ENCODE measurements at places on chromosomes 11 and 22.

- DNase-seq = no peak
These were observed 28.0 kb upstream of the RRAS2 start for GRCh38 chr11:14386895-14387480.

DNA sequence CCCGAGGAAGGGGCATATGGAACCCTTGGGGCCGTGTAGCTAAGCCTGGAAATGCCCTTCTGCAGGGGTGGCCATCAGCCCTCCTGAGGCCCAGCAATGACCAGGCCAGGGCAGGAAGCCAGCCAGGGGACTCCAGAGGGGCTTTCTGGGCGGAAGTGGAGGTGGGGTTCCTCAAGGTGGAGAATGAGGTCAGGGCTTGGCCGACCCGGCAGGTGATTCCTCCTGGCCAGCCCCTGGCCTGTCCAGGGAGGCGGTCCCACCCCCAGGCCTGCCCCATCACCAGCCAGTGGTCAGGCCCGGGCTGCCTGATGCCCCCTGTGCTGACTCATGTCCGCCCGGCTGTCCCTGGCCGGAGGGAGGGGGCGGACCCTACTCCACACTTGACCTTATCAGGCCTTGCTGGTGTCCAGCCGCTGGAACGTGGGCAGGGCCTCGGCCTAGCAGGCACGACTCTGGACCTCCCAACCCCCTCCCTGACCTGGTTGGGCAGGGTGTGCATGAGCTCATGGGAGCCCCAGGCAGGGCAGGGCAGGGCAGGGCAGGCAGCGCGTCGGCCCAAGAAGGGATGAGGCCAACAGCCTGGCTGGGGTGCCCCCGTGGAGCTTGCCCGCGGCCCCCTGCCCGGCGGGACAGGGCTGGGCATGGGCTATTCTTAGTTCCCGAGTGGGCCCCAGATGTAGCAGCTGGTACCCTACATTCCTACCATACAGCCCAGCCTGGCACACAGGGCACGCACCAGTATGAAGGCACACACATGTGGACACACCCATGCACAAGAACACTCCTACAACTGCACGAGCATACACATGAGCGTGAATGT, 35.9 kb downstream of the RPL3 start:
- no peak for DNase-seq

DNA sequence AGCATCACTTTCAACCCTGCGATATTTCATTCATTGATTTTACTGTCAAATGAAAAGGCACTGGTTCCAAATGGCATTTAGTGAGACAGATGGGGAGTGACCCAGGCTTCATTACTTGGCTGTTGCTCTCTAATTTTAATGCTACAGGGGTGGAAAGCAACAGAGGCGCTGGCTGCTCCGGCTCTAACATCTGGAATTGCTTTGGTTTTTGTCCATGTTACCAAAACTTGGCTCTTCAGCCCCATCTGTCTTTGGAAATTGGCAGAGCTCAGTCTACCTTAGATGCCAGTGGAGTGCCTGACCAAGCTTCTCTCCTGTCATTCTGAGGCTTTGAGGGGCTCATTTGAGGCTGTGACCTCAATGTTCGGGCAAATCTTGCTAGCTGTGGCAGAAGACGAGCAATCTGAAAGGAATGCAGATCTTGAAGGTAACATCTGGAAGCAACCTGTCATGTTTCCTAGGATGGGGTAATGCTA, 409.5 kb upstream of the SYN3 start:
- DNase-seq = no peak

- no peak for DNase-seq
These were observed 22.5 kb downstream of the GSTT2B start for GRCh38 chr22:23938328-23939016.

DNA sequence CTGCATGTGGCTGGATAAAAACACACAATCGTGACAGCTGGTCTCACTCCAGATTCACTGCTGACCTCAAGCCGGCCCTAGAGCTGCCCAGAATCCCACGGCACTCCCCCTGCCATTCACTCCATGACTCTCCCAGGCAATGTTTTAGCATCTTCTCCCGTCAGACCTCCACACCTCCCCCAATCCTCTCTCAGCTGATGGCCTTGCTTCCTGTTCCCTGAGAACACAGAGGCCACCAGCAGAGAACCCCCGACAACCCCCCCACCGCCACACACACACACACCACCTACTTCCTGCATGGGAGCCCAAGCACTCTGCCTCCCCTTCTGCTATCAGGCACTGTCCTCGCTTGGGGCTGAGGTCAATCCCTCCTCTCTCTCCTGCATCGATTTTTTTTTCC, 9.3 kb downstream of the TNKS1BP1 start:
- no peak for DNase-seq

DNA sequence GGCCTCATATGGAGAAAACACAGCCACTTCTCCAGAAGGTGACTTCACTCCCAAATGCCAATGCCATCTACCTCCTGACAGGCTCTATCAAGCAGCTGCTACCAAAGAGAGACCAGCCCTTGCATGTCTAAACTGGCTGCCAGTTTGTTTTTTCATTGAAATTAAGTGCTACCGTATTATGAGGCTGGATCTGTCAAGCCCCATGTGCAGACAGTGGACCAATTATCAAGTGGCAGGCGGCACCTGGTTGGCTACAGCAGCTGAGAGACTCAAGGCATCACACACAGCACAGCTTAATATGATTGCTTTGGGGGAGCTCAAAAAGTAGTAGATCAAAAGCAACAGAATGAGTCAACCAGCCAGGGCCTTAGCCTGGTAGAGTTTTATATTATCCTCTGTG, 1293.0 kb upstream of the TENM4 start:
- DNase-seq = no peak

GRCh38 chr11:65610404-65610803, 3.6 kb downstream of the MAP3K11 start:
- DNase-seq = no peak

GRCh38 chr22:39809772-39810557, 83.6 kb downstream of the ENTHD1 start:
- no peak for DNase-seq
